ENCODE measurements at places on chromosomes 3 and 15. TPM values are rescaled to one million over a fixed set of nuclear protein-coding genes. Genes with fewer than 3 reads are reported as not detected.
A peak's percentile ranks its signal among the peaks of the same experiment; 100 is the strongest.

The EPHB3 gene
- total RNA-seq: 0.12 TPM

The MRPS25 gene
- 49.4 TPM for total RNA-seq

The RTP3 gene
- total RNA-seq: not detected

The SH3GL3 gene
- not detected for total RNA-seq

The ZNF385D gene
- not detected for total RNA-seq

The IL17RE gene
- total RNA-seq: 1.5 TPM

The MUC13 gene
- total RNA-seq: not detected

DNA sequence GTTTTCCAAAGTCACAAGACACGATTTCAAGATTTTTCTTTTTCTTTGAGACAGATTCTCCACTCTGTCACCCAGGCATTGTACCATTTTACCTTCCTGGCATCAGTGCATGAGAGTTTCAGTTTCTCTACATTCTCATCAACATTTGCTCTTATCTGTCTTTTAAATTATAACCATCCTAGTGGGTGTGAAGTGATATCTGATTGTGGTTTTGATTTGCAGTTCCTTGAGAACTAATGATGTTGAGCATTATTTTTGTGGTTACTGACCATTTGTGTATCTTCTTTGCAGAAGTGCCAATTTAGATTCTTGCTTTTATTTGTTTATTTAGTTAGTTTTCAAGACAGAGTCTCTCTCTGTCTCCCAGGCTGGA lies 41.2 kb downstream of the ADIPOQ start:
- peaks cover 4% of the 10 kb centered on the region for H3K27me3 ChIP-seq
- peaks cover 44% of the 10 kb centered on the region for H3K4me1 ChIP-seq
- H3K4me3 ChIP-seq: no peak overlapping the region
- H3K36me3 ChIP-seq: peaks cover 5% of the 10 kb centered on the region

GRCh38 chr3:12553921-12554391 lies 2.9 kb upstream of the MKRN2 start:
- DNase-seq: no peak
- H3K4me3 ChIP-seq: peak overlapping the region; percentile 77
- H3K4me1 ChIP-seq: peaks cover 38% of the 10 kb centered on the region
- peaks cover 31% of the 10 kb centered on the region for H3K27me3 ChIP-seq
- no peaks in the 10 kb centered on the region for H3K36me3 ChIP-seq
- H3K27ac ChIP-seq: no peak overlapping the region

DNA sequence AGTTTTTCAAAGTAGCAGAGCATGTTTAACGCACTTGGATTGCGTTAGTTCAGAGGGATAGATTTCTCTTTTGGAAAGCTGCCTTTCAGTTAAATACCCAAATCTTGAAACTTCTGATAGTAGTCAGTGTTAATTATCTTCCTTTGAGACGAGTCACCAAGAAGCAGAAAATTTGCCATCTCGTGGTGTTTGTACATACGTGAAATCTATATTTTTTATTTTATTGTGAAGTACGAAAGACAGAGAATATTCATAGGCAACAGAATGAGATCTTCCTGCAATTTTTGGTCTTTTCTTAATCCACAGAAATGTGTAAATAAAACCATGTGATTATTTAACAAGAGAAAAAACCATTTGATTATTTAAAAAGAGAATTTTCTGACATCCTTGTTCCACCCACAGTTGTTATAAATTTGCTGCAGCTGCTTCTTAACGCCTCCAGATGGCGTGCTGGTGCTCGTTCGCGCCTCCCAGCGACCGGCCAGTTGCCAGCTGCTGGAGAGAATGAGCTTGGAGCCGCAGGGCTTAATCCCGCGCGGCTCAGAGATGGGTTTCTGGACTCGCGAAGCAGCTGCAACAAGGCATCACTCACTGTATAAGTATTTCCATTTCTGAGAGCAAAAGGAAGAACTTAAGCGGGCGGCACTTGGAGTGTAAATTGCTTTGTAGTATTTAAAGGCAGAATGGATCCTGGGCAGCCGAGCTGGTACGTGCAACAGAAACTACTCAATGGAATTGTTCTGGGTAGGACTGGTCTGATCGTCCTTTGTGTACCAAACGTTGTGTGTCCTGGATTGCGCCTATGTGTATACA lies 10.5 kb upstream of the SLITRK3 start:
- no peak overlapping the region for H3K27ac ChIP-seq
- DNase-seq: peak; percentile 29
- H3K27me3 ChIP-seq: no peaks in the 10 kb centered on the region
- H3K4me1 ChIP-seq: peaks cover 2% of the 10 kb centered on the region
- H3K4me3 ChIP-seq: no peak overlapping the region
- H3K36me3 ChIP-seq: no peaks in the 10 kb centered on the region

- H3K27ac ChIP-seq: no peak overlapping the region
- no peaks in the 10 kb centered on the region for H3K36me3 ChIP-seq
- no peaks in the 10 kb centered on the region for H3K27me3 ChIP-seq
- no peak for DNase-seq
Observed at GRCh38 chr3:8603115-8603710, 41.4 kb downstream of the SSUH2 start.

DNA sequence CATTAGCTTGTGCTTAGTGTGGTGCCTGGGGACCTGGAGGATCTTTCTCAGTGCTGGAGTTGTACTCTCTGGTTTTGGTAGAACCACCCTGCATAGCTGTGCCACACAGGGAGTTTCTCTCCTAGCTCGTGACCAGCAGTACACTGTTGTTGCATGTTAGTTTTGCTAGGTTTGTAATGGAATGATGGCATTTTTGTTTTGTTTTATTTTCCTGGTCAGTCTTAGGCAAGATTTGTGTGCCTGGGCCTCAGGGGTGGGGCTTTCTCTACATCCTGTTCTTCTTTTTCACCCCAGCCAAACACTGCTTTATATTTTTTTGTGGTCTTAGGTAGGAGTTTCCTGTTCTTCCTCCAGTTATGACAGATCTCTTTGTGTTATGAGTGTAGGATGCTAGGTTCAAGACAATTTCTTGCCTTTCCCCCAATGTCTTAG lies 534.5 kb upstream of the KCNMB2 start:
- peak overlapping the region; percentile 90 for H3K27ac ChIP-seq
- peak; percentile 33 for DNase-seq

- no peak overlapping the region for H3K4me3 ChIP-seq
- no peak overlapping the region for H3K27ac ChIP-seq
- no peak for DNase-seq
- no peaks in the 10 kb centered on the region for H3K27me3 ChIP-seq
Observed at GRCh38 chr3:51354172-51354571, 30.9 kb upstream of the MANF start.

DNA sequence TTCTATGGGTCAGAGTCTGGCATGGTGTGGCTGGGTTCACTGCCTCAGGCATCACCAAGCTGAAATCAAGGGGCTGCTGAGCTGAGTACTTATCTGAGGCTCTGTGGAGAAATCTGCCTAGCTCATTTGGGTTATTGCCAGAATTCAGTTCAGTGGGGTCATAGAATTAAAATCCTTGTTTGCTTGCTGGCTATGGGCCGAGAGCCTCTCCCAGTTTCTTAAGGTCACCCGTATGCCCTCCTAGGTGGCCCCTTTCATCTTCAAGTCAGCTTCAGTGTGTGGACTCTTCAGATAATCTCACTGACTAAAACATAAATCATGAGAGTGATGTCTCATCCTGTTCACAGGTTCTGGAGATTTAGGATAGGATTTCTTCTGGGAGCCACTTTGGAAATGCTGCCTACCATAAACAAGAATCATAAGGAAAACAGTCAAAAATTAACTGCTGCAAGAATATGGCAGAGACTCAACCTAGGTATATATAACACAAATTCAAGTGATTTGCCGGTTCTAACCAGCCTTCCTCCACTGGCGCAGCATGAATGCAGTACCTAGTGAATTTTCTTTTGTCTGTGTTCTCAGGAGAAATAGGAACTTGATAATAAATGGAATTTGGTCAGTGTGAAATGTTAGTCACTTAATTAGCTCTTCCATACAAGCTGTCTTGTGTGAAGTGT lies 5.3 kb downstream of the CP start:
- no peak overlapping the region for H3K4me3 ChIP-seq
- no peaks in the 10 kb centered on the region for H3K4me1 ChIP-seq
- H3K27me3 ChIP-seq: peaks cover 1% of the 10 kb centered on the region
- no peak overlapping the region for H3K27ac ChIP-seq

Measured in activated CD4-positive, alpha-beta T cell treated with anti-CD3 and anti-CD28 coated beads, Interleukin-2, amount 10 ng/mL, durations not matched to agents 7 days and 5 days (primary cell).